IPS-NIHi11 (cell line): ENCODE measurements at places on chromosomes 2 and 18.
A peak's percentile ranks its signal among the peaks of the same experiment; 100 is the strongest.

- DNase-seq: no peak
Observed at GRCh38 chr2:211204456-211204855, 648.1 kb downstream of the CPS1 start.

DNA sequence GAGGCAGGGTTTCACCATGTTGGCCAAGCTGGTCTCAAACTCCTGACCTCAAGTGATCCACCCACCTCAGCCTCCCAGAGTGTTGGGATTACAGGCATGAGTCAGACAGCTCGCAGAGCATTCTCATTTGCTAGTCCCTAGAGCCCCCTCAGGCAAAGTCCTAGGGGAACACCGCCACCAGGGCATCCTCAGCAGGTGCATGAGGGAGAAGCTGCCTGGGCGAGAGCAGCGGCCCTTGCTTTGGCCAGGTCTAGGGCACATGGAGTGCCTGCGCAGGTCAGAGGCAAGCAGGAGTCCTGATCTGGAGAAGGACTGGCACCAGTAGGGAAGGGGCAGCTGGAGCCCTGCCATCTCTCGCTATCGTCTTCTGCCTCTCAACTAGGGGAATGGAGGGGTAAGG lies 32.4 kb downstream of the NGEF start:
- DNase-seq: no peak

DNA sequence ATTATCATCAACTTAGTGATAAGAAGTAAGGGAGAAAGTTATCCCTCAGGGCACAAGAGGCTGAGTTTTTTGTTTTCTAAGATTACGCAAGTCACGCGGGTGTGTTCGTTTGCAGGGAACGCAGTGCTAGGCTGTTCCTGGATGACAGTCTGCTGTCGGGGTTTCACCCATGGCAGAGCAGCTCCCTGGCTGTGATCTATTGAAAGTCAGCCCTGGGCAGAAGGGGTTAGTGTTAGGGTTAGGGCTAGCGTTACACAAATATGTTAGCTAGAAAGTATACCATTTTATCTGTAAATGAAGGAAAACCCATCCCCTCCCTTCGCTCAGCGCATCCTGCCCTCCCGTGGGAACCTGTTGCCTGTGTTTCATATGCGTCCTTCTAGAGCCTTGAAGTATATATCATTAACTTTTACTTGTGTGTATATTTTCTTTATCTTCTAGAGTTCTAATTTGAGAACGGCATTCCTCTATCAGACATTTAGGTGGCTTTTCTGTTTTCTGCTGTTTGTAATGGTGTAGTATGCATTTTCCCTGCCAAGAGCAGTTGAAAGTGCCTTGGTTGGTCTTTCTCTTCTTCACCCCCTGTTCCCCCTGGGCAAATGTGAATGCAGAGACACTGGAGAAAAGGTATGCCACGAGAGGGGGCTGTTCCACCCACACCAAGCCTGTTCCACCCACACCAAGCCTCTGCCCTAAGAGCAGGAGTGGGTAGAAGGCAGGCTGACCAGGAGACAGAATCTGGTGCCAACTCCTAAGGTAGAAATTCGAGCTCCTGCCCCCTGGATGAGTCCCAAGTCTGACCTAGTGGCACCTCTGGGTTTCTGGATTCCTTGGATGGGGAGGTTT lies 47.0 kb downstream of the ARMC9 start:
- DNase-seq: no peak

DNA sequence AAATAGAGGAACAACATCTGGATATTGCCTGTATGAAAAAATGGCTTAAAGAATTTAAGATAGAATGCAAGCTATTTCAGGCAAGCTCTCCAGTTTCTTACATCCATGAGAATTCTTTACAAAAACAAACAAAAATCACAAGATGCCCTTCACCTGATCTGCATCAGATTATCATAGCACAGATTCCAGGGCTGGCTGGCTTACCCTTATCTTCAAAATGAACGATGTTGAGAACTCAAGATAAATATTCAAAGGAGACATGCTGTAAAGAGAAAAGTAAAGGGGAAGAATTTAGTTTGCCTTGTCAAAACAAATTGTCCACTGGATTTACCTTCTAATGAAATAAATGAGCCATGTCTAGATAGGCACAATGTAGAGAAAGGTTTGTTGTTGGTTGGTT lies 18.7 kb upstream of the SLC40A1 start:
- no peak for DNase-seq

- DNase-seq: peak; percentile 54
Observed at GRCh38 chr2:45607701-45608100, 3.4 kb downstream of the SRBD1 start.

DNA sequence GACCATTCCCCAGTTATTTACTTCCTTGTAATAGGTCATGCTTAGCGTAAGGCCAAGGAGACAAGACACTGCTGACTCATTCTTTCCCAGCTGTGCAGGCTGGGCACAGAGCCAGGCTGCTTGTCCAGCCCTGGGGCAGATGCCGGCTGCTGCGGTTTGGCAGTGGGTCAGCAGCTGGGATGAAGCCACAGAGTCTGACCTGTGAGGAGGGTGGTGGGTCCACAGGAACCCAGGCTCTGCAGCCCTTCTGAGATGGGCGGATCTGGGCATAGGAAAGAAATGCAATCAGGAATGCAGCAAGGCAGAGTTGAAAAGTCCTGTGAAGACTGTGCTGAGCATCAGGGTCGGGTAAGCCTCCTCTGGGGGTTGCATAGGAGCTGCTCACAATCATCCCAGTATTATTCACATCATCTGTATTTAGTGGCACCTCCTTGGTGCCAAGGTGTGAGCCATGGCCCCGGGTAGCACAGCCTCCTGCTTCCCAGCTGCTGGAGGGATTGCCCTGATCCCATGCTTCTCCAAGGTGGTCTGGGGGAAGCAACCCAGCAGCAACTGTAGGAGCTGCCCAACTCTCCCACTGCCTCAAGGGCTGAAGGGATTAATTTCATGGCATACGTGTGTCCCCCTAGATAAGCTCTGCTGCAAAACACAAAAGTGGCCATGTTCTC lies 139.0 kb downstream of the DDX1 start:
- peak; percentile 66 for DNase-seq

- no peak for DNase-seq
Observed at GRCh38 chr2:165655661-165656060, 138.4 kb downstream of the GALNT3 start.

DNA sequence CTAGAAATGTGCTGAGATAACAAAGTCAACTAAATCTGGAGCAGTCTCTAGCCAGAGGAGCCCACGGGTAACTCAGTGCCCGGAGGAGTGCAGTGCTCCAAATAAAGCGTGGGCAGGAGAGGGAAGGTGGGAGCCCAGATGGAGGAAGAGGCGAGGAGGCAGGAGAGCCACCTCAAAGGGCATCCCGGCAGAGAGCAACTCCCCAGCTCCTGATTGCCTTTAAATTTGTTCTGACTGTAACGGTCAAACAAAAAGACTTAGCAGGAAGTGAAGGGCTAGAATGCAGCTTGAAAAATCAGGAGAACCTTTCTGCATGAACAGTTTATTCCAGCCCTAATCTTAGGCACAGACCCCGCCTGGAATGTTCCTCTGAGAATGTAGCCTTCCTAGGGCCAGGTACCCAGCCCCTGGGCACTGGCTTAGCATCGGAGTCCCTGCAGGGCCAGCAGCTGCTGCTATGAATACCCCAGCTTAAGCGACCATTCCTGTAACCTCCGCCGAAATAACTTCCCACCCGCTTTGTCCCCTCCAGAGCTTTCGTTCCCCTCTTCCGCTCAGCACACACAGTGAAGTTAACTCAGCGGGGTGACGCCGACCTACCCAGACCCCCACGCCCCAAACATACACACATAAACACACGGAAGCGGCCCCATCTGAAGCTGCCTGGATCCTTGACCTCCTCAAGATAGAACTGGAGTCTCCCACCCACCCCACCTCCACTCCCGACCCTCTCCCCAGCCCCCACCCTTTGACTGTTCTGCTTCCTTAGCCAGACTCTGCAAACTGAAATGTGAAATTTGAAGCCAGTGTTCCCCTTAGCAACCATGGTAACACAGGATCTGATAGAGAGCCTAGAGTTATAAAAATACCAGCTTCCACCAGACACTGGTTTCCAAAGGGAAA lies 123.2 kb downstream of the SMAD7 start:
- no peak for DNase-seq

- peak; percentile 20 for DNase-seq
Observed at GRCh38 chr2:37005118-37005868, 39.0 kb upstream of the STRN start.

DNA sequence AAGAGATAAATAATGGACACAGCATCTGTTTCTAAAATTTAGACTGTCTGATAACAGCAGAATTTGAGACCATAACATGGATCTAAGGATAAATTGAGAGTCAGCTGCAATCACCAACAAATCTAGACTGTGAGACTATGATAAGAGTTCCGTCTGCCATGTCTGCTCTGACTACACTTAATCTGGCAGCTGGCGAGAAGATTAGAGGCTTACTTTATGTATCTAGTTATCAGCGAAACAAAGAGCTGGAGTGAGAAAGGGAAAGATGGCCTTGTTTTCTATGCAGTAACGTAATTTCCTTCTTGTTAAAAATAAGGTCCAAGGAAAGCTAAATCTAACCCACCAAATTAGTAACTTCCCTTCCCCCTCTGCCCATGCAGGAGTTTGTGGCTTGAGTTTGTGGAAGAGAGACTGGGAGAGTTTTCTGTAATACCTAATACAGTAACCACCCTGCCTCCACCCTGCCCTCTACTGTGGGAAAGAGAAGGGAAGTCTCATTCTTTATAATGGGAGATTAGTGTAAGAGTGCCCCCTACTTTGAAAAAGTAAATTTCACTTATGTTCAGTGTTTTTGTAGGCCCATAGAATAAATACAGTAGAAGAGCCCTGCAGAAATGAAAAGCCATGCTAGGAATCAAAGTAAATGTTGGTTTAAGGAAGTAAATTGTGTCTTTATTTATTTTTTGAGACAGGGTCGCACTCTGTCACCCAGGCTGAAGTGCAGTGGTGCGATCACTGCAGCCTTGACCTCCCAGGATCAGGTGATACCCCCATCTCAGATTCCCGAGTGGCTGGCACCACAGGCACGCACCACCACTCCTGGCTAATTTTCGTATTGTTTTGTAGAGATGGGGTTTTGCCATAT lies 27.5 kb downstream of the EML4 start:
- peak; percentile 48 for DNase-seq

- no peak for DNase-seq
Observed at GRCh38 chr2:180495606-180496005, 484.8 kb upstream of the UBE2E3 start.

GRCh38 chr18:57301573-57302559 lies 50.5 kb upstream of the ST8SIA3 start:
- DNase-seq: peak; percentile 29
